ENCODE measurements at places on chromosomes 12 and 14.
A peak's percentile ranks its signal among the peaks of the same experiment; 100 is the strongest.

- no peak for DNase-seq
Observed at GRCh38 chr14:54867011-54867410, 35.6 kb downstream of the GCH1 start.

DNA sequence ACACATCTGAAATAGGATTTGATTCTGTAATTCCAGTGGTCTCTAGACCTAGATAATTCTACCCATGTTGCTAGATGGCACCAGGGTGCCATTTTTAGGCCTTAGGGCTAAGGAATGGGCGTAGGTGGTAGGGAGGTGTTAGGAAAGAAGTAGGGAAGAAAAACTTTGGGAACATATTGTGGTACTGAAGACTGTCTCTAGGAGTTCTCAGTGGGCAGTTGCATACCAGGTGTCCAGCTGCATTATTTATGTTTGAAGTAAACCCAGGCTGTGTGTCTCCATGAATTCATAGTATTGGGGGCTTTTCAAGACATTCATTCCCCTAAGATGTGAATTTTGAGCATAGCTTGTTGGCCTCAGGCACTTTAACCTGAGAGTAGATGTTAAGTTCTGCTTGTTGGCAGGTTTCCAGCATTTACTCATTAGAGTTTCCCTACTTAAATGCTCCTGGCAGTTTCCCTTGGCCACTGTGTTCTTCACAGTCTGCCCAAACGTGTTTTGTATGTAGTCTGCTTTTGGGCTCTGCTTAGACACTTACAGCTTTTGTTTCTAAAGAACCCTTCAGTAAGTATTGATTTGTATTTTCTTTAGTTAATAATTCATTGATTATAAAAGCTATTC, 31.5 kb upstream of the CCT2 start:
- DNase-seq = peak; percentile 29

- no peak for DNase-seq
Observed at GRCh38 chr14:24979725-24980239, 70.2 kb downstream of the STXBP6 start.

DNA sequence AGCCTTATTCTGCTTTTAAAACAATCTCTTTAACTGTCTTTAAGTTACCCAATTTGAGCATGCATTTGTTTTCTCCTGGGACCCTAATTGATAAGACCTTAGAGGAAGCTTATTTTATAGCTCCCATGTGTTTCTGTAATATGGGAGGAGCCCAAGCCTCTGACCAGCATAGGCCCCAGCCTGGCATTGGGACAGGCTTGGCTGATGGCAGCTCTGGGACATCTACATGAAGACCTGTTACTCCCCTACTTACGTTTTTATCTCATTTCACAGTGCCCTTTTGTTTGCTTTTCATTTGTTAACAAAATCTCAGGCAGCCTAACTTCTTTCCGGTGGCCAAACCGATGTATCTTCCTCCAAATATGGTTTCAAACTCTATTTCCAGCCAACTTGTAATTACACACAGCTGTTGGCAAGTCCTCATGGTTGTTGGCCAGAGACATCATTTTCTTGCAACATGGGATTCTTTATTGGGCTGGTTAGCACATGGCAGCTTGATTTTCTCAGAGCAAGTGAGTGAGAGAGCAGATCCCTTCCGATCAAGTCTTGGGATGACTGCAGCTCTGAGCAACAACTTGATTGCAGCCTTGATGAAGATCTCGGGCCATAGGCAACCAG, 1117.5 kb downstream of the AACS start:
- DNase-seq = no peak

DNA sequence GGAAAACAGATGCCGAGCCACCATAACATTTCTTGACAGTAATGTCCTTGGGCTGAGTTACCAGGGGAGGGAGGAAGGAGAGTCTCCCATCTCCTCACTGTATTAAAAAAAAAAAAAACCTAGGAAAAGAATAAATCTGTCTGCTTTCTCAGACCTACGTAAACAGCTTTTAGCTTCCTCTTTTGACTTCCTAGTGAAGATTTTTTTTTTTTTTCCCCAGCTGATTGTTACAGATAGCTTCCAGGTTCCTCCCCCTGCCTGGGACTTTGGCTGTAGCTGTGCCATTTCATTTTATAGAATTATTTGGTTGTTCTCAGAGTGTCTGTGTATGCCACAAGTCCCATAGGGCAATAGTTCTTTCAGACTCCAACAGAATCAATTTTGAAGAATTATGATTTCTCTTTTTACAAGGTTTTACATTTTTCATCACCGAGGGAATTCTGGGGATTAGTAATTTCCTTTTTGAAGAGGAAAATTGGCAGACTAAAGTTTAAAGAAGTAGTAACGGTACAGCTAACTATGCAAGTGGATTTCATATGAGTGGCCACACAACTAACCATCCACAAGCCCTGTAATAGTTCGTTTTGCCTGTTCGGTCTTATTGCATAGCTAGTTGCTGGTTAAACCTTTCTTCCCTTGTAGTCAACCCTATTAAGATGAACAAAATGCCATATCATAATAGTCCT, 23.1 kb upstream of the GNS start:
- DNase-seq = no peak
